ENCODE measurements at places on chromosomes 12 and 14. TPM values are rescaled to one million over a fixed set of nuclear protein-coding genes. Genes with fewer than 3 reads are reported as not detected.

The DPF3 gene
- 2.0 TPM for total RNA-seq

The ABCB9 gene
- total RNA-seq = 7.2 TPM

The EPYC gene
- total RNA-seq = not detected

The CHPT1 gene
- total RNA-seq = 49.9 TPM

The TMTC2 gene
- total RNA-seq = 41.3 TPM

The P3H3 gene
- 27.9 TPM for total RNA-seq

The CABP1 gene
- 5.9 TPM for total RNA-seq

The WDR20 gene
- 45.7 TPM for total RNA-seq

The SELPLG gene
- 4.3 TPM for total RNA-seq

The ZFYVE21 gene
- total RNA-seq = 90.9 TPM

The CD163 gene
- 74.3 TPM for total RNA-seq

The MNAT1 gene
- 55.1 TPM for total RNA-seq

The ASB2 gene
- total RNA-seq = 35.1 TPM

The SALL2 gene
- 12.8 TPM for total RNA-seq

The OR4E1 gene
- total RNA-seq = not detected

The PLEKHG7 gene
- total RNA-seq = 4.2 TPM

The PMCH gene
- total RNA-seq = not detected

The TAMALIN gene
- 50.7 TPM for total RNA-seq

The PPM1H gene
- 16.2 TPM for total RNA-seq

The HNF1A gene
- total RNA-seq = not detected

The RHOF gene
- 20.5 TPM for total RNA-seq

The KERA gene
- total RNA-seq = not detected

The INHBC gene
- not detected for total RNA-seq

Measured in ureter (tissue), 1 donor.